ENCODE measurements at places on chromosomes 7 and 10.

GRCh38 chr10:96626795-96627194, 40.0 kb upstream of the TM9SF3 start:
- DNase-seq = no peak

GRCh38 chr7:26434974-26435373, 143.3 kb downstream of the SNX10 start:
- no peak for DNase-seq

- no peak for DNase-seq
These were observed 12.5 kb upstream of the EBLN1 start for GRCh38 chr10:22230158-22230833.

- DNase-seq = no peak
These were observed 9.8 kb downstream of the WDFY4 start for GRCh38 chr10:48694371-48695030.

- DNase-seq = no peak
These were observed 674.2 kb upstream of the NRP1 start for GRCh38 chr10:34008656-34009055.

DNA sequence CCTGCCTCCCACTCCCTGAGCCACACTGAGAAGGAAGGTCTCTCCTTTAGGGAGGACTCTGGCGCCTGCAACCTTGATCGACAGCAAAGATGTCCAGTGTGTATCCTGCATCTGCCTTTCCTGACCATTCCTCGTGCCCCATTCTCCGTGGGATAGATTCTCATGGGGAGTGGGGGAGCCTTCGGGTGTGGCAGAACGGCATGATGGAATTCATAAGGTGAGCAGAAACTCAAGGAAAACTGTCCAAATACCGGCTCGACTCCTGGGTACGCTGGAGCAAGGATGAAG, 636 bp upstream of the RARRES2 start:
- no peak for DNase-seq

DNA sequence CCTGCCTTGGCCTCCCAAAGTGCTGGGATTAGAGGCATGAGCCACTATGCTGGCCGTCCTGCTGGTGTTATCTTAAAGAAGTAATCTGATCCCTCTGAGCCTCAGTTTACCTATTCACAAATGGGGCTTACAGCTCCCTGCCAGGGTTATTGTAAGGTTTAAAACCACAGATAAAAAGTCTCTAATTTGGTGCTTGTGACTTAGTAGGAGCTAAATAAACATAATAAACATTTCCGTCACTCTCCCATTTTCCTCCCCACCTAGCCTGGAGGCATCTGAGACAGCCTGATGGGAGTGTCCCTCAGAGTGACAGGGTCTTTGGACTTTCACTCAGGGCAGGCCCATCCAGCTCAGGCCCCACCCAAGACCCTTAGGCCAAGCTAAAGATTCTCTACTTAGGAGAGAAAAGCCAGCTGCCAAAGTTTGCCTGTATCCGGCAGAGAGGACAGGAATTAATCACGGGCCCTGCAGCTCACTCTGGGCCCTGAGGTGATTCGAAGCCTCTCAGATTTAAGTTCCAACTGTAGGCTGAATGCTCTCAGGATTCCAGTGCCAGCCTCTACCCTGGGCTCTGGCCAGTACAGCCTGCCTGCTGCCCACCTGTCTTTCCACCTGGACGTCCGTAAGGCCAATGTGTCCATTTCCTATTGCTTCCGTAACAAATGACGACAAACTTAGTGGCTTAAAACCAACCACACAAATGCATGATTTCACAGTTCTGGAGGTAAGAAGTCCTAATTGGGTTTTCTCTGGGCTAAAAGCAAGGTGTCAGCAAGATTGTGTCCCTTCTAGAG, 21.8 kb upstream of the DUSP5 start:
- DNase-seq = no peak

- DNase-seq = no peak
These were observed 54.6 kb downstream of the BPGM start for GRCh38 chr7:134701272-134701671.

GRCh38 chr7:101939136-101939695, 121.8 kb downstream of the CUX1 start:
- DNase-seq = no peak

DNA sequence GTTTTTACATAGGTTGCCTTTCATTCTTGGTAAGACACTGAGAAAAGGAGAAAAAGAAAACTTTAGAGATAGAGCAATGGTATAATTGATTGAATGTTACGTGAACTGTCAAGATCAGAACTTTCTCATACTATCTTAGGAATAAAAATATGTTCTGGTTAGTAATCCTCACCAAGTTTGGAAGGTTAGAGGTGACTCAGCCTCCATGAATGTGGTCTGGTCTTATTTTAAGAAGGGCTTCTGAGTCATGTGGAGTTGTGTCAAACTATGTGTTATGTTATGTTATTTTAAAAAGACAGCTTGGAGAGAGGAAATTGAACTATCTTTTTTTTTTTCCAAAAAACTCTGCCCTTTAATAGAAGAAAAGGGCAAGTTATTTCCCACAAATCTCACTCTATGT, 458.6 kb upstream of the KLF6 start:
- no peak for DNase-seq

DNA sequence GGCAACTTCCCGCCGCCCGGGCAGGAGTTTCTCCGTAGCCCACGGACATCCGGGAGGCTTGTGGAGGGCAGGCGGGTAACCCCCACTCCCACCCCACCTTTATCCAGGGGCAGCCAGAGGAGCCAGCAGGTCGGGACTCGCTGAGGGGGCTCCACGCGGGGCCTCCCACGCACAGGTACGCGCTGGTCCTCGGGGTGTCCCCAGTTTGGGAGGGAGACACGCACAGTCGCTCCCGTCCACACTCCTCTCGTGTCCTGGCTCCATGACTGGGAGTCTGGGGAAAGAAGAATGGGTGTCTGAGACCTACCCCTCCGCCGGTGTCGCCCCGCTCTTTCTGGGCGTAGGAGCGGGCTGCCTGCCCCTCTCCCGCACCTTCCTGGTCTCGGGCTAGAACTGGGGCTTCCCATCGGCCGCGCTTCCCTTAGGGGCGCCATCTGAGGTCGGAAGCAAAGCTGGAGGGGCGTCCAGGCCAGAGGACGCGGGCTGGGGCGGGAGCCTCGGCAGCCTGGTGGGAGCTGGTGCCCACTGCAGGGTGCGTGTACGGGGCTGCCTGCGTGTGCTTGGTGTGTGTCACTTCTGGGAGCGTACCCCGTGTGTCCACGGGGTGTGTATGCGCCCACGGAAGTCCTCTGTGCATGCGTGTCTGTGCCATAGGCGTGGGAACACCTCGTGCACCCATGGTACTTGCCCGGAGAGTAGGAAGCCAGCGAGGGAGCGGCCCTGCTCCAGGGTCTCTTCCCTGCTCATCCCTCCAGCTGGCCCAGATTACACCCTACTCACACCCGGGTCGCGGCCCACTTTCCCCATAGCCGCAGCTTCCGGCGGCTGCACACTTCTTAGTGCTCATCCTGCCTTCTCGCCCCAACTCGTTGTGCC, 73.0 kb upstream of the LEP start:
- no peak for DNase-seq

- no peak for DNase-seq
These were observed 4.8 kb upstream of the RNF32 start for GRCh38 chr7:156635529-156636385.

GRCh38 chr10:123721441-123722049, 55.4 kb downstream of the GPR26 start:
- DNase-seq = no peak

DNA sequence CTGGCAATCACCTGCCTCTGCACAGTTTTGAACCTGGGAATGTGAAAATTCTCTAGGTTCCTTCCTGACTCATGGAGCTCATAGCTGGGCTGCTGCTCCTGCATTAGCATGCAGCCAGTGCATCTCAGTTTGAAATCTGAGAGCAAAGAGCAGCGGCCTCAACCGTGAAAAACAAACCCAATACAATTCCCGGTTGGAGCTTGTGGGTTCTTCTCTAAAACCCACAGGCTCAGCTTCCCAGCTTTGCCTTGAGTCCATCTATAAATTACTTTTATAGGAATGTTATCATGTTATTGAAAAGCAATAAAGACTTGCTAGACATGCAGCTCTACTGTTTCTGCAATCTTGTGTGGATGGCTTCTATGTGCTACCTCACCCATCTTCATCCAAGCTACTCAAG, 191.7 kb downstream of the CXCL12 start:
- no peak for DNase-seq

GRCh38 chr10:116769368-116769767, 27.0 kb upstream of the HSPA12A start:
- DNase-seq = no peak

DNA sequence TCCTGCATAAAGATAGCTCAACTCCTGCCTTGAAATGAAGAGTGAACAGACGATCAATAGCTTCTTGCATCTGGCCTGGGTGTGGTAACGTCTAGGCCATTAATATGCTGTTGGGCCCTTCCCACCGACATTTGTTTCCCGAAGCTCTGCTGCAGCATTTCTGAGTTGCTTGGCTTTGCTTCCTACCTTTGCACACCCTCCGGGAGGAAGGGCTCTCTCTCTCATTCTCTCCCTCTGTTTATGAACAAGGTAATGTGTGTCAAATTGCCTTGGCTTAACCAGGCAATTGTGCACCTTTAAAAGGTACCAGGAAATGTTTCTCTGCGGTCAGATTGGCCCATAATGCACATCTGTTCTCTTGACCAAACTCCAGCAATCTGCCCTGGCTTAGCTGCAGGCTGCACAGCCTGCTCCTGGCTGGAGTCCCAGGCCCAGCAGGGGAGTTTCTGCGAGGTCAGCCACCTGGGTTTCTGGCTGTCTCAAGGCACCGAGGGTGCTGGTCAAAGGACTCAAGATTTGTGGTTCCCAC, 223.7 kb downstream of the SNX10 start:
- DNase-seq = no peak

- no peak for DNase-seq
These were observed 119.1 kb upstream of the PFKP start for GRCh38 chr10:2948127-2948854.

GRCh38 chr10:77392851-77393250, 244.8 kb downstream of the KCNMA1 start:
- no peak for DNase-seq
